ENCODE measurements at places on chromosomes 5 and 9. TPM values are rescaled to one million over a fixed set of nuclear protein-coding genes. Genes with fewer than 3 reads are reported as not detected.

DNA sequence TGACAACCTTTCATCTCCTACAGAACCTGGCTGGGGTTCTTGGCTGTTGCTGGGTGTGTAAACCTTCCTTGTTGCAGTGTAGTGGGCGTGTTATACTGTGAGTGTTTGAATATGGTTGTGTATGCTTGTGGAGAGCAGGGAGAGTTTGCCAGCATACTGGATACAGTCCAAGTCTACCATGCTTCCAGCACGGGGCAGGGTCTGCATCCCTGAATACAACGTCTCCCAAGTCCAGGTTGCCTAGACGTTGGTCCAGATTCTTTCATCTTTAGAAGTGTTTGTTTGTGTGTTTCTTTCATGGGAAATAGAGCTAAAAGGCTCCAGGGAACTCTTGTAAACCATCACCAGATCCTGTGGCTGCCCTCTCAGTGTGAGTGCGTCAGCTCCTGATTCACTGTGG is 46.4 kb downstream of the SYK start:
- no peak for DNase-seq

DNA sequence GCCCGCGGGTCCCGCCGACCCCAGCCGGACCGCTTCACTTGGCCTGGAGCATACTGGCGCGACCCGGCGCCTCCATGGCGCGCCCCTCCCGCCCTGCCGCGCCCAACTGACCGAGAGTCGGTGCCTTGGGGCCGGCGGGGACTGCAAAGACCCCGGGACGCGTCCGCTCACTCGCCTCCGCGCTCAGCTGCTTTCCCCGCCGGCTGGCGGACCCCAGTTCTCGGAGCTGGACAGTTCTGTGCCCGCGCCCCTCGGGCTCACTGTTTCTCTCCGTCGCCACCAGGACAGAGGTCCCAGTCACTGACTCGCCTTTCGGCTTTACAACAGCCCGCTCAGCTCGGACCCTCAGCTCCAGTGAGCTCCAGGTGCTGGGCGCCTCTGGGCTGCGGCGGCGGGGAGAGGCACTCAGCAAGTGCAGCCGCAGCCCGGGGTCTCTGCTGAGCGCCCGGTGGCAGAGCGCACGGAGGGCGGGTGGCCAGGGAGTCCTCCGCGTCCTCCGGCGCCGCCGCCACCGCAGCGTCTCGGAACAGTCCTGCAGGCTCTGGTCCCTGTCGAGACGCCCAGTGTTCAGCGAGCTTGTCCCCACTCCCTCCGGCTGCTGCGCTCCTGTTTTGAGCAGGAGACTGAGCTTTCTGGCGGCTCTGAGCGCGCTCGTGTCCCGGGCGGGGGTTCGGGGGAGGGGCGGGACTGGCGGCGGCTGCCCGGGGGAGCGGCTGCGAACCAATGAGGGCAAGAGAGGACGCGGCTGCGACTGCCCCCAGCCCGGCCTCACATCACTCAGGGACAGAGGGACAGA is at the start of gene SMIM32:
SMIM32 (minus strand) TSS at position 637 of the 796 bp plus-strand sequence. CDS start 638 bp downstream, outside the sequence.
- peak; percentile 43 for DNase-seq

NMRK1 gene
- 28.4 TPM for polyA plus RNA-seq

ANGPTL2 gene
- polyA plus RNA-seq: 11.1 TPM

DNA sequence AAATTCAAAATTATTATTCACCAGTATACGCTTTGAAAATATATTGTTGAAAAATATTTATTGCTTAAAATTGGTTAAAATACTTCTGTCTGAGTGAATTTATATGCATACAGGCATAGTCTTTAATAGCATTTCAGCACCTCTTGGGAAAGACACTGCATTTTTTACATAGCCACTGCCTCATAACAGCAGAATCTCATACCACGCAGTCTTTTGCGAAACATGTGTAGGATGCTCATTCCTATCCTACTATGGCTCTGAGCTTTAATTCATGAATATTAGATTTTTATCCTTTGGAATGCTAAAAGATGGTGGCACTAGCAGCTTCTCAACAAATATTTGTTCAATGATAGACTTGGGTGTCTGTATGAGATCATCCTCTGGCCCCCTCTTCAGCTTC is 94.0 kb upstream of the SH3GL2 start:
- no peak for DNase-seq

DNA sequence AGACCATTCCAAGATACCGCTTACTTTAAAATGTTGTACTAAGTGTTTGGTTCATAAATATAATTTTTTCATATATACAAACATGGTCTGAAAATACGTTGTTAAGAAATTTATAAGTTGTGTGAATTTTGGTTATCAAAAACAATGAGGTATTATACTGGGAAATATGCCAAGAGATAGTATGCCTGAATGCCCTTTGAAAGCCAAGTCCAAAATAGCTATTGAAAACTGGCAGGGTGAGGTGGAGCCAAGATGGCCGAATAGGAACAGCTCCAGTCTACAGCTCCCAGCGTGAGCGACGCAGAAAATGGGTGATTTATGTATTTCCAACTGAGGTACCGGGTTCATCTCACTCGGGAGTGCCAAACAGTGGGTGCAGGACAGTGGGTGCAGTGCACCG is 533.5 kb downstream of the ZNF608 start:
- DNase-seq: no peak

PCDHA10 gene
- 0.75 TPM for polyA plus RNA-seq

STC2 gene
- polyA plus RNA-seq: 2.9 TPM

PCDHGB5 gene
- polyA plus RNA-seq: 8.6 TPM

QSOX2 gene
- polyA plus RNA-seq: 19.0 TPM

DNA sequence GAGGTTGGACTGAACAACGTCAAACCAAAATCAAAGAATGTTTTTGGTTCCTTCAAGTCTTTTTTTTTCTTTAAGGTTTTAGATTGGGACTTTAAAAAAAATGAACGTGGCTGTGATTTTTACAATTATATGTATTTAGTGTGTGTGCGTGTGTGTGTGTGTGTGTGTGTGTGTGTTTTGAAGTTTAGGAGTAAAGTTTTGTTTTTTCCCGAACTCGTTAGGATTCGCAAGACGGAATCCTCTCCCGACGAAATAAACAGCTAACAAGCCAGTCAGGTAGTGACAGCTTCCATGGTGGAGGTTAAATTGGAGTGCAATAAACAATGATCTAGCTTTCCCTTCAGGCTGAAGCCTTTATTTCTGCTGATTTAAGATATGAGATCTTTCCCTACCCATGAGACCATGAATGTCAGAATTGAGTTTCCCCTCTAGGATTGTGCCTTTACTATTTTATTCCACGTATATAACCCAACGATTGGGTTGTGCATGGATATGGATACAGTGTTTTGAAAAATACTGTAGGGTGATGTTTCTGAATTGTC is 1.2 kb downstream of the KIAA1958 start:
- DNase-seq: no peak

DNA sequence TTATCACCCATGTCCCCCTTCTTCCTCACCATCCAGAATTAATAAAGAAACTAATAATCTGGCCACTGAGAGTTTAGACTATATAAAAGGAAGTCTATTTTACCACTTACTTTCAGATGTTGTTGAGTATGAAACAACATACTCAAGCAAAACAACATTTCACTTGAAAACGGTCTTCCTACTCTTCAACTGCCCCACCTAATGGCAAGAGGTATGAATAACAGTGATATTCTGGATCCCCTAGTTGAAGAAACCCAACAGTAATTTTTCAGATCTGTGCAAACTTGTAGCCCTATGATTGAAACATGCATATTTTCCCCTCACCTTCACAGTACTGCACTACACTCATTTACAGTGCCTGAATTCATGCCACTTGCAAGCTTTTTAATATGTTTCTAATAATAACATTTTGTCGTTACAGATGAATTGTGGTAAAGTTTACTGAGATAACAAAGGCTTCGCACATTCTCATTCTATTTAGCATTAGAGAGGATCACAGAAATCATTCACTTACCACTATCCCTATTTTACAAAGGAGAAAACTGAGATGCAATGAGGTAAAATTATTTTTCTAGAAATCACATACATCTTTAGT is 267.9 kb upstream of the PDE4D start:
- no peak for DNase-seq

DNA sequence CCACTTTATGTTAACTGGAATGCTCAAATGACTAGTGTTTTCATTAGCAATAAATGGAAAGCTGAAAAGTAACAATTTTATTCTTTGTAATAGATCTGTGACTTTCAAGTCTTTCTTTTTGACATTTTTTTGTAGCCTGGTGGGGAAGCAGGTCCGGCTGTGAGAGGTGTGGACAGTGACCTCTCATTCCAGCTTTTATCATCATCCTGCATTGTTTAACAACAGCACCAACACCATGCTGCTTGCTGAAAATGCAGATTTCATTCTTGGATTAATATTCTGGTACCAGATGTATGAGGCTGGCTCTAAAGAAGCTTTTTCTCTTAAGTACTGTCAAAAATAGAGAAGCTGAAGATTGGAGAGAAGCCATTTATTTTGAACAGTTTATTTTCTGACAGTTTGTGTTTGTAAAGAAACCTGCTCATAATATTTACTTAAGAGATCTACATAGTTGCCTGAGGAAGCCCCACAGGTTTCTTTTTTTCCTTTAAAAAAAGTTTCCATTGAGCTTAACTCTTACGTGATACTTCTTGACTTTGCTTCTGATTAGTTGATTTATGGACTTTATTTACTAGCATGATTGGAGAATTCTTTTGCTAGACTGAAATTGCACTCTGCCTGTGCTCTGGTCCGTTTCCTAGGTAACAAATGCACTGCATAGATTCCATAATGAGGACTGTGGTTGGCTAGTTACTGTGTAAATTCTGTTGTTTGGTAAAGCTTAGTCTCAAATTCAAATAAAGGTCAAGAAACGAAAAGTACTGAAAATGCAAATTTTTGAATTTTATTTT is 3.4 kb downstream of the KIAA1958 start:
- no peak for DNase-seq

GRCh38 chr9:122816163-122816867 is 12.1 kb downstream of the PDCL start:
- no peak for DNase-seq

DNA sequence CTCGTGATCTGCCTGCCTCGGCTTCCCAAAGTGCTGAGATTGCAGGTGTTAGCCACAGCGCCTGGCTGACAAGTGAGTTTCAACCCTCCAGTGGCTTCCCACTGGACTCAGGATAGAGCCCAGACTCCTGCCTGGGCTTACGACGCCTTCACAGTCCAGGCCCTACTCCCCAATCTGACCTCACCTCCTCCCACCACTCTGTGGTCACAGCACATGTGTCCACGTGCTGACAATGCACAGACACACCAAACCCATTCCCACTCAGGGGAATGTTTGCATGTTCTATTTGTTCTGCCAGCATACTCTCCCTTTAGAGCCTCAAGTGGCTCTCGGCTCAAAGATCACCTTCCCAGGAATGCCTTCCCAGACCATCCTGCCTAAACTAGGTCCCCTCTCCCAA is 31.1 kb upstream of the TRIM14 start:
- DNase-seq: no peak

SEMA6A gene
- 66.4 TPM for polyA plus RNA-seq

DNA sequence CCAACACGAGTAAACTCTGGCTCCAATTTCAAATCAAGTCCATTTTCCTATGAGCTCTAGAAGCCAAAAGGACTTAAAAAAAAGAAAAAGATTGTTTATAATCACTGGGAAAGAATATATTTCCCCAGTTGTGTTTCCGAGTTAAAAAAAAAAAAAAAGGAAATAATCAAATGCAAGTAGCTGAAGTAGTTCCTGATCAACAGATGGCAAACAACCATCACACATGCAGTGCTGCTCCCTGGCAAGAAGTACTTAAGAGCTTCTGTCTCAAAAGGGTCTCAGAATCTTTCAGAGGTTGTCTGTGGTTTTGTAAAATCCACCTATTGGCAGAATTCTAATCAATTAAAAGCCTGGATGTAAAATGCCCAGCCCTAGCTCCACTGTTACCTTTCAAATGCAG is 387.9 kb downstream of the RAB3C start:
- no peak for DNase-seq

- no peak for DNase-seq
These were observed 28.2 kb downstream of the CETN3 start for GRCh38 chr5:90381213-90381929.

GRCh38 chr5:32217886-32218396 is 43.8 kb upstream of the GOLPH3 start:
- no peak for DNase-seq

DNA sequence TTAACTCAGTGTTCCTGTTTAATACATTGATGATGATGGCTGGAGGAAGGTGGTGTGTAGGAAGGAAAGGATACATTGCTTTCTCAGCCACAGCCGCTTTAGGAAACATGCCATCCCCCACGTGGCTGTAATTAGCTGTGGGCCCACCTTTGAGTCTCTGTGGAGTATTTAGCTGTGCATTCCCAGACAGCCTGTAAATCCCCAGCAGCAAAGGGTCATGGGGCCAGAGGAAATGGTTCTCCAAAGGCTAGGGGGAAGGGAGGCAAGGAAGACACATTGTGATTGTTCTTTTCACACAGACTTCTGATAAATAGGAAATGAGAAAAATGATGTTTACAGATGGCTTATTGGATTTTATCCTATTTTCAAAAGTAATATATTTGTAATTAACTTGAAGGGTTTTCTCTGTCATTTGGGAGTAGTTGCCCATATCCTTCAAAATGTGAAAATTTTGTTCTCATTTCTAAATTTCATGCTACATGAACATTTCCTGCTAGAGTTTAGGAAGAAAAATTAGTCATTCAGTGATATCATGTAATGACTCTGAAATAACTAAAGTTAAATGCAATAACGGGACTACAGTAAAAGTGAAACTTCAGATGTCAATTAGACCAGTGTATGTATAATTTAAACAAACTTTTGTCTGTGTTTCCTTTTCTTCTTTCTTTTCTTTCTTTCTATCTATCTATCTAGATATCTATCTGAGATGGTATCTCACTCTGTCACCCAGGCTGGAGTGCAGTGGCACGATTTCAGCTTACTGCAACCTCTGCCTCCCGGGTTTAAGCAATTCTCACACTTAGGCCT is 24.3 kb upstream of the F2R start:
- no peak for DNase-seq

GRCh38 chr9:100598641-100599145 is 20.8 kb downstream of the CAVIN4 start:
- DNase-seq: peak; percentile 76

TRIP13 gene
- 11.0 TPM for polyA plus RNA-seq

TXNDC8 gene
- polyA plus RNA-seq: not detected

DNA sequence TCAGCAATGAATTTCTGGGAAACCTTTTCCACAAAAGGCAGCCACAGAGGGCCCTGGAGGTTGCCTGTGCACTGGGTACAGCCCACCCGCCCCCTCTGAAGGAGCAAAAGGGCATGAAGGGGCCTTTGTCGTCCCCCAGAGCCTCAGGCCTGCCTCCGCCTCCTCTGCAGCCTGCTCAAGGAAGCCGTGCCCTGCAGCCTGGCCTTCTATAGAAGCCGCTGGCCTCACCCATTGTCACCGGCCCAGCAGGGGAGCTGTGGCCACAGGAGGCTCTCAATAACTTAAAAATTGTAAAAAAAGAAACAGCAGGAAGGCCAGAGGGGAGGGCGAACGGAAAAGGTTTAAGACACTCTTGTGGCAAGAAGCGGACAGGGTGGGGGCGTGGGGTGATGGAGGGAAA is 213.3 kb downstream of the IRX2 start:
- DNase-seq: no peak

DNA sequence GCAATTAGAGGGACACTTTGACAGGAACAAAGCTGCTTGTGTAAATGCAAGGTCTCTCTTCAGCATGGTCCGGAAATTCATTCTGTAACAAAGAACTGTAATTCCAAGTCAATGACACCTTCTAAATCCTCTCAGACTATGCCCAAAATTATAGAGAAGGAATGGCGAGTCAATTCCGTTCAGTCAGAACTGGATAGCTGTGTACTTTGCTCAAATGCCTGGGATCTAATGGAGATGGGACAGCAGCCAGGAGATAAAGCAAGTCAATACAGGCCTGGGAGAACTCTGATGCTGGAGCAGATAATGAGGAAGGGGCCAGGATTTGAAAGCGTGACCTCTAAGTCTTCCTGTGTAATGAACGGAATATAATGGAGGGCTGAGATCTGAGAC is 96.4 kb upstream of the SPRY4 start:
- no peak for DNase-seq

GRCh38 chr9:129834489-129835127 is 467 bp downstream of the C9orf78 start:
- no peak for DNase-seq

Data from renal cortex interstitium (tissue), 15 donors.